ENCODE measurements at places on chromosomes 11 and 22. TPM values are rescaled to one million over a fixed set of nuclear protein-coding genes. Genes with fewer than 3 reads are reported as not detected.

DNA sequence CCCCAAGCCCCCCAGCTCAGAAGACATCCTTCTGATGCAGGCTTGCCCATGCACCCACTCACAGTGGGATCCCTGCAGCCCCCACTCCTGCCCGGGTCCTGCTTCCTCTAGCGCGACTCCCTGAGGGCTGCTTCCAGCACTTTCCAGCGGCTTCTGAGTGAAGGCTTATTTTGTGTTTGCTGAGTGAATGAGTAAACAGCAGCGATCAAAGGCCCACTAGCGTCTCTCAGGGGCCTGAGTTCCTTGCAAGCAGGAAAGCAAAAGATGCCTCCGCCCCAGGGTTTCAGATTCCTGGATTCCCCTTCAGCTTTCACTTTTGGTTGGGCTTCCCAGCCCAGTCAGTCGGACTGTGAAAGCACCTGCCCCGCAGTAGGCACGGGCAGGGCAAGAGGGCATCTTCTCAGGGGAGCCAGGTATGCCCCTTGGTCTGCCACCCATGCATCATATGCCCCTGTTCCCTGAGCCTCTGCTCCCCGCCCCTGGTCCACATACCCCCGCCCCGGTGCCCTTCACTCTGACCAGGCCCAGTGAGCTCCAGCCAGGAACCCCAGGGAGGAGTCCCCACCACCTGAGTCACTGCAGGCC is 9.2 kb downstream of the FADD start:
- H3K27ac ChIP-seq, result no peak overlapping the region
- DNase-seq, result peak; percentile 21
- H3K27me3 ChIP-seq, result no peaks in the 10 kb centered on the region
- peak overlapping the region; percentile 63 for H3K4me3 ChIP-seq
- H3K4me1 ChIP-seq, result peaks cover 14% of the 10 kb centered on the region

DNA sequence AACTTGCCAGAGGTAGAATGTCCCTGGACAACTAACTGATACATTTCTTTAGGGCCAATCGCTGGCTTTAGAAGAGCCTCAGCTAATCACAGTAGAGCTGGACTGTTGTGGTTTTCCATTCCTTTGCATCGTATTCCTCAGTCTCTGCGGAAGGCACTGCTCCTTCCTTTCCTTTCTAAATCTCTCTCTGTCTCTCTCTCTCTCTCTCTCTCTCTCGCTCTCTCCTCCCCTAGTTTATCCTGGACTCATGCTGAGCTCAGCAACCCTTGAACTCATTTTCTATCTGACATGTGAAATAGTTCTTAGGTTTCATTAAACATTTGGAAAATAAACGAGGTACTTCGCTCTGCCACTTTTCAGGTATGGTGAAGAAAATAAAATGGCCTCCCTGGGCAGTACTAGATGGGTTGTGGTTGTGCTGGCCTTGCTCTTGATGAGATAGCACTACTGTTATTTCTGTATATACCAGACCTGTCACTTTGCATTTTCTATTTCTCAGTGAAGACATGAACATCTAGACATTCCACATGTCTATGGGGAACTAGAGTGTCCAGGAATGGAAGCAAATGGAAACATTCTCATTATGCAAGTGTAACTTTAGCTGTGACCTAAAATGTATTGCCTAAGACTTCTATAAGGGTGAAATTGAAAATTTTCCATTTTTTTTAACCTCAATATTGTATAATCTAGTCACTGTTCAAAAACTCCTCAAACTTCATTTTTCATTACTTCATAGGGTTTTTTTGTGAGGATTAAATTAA is 12.0 kb upstream of the SESN3 start:
- H3K27ac ChIP-seq, result no peak overlapping the region
- H3K36me3 ChIP-seq, result no peaks in the 10 kb centered on the region
- no peaks in the 10 kb centered on the region for H3K4me1 ChIP-seq
- DNase-seq, result no peak
- H3K4me3 ChIP-seq, result no peak overlapping the region

- no peaks in the 10 kb centered on the region for H3K4me1 ChIP-seq
- H3K36me3 ChIP-seq, result no peaks in the 10 kb centered on the region
- H3K4me3 ChIP-seq, result no peak overlapping the region
- no peak overlapping the region for H3K27ac ChIP-seq
- no peak for DNase-seq
- H3K27me3 ChIP-seq, result peaks cover 1% of the 10 kb centered on the region
Observed at GRCh38 chr11:134480136-134480712, 68.2 kb upstream of the B3GAT1 start.

- no peak overlapping the region for H3K27ac ChIP-seq
- no peaks in the 10 kb centered on the region for H3K4me1 ChIP-seq
- no peak overlapping the region for H3K4me3 ChIP-seq
- H3K36me3 ChIP-seq, result no peaks in the 10 kb centered on the region
- H3K27me3 ChIP-seq, result no peaks in the 10 kb centered on the region
Observed at GRCh38 chr11:132590554-132590953, 941.7 kb downstream of the OPCML start.

GRCh38 chr11:120929664-120930154 is 94.2 kb upstream of the TBCEL start:
- no peak overlapping the region for H3K27ac ChIP-seq
- no peaks in the 10 kb centered on the region for H3K4me1 ChIP-seq
- no peaks in the 10 kb centered on the region for H3K36me3 ChIP-seq
- H3K4me3 ChIP-seq, result no peak overlapping the region

DNA sequence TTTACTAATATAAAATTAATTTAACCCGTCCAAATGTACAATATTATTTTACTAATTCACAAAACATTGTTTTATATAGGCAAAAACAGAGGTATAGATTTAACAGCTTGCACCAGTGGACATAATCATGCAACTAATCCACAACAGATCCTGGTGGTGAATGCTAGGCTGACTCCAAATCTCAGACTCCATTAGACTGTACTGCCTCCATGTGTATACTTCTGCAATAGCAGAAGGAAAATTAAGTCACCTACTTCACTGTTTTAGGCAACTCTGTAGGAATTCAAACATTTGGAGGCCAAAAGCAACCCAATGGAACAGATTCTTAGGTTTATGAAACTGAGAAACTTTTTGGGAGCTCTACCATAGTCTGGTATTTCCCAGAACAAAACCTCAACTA is 30.0 kb upstream of the RAB39A start:
- no peak overlapping the region for H3K27ac ChIP-seq
- H3K4me3 ChIP-seq, result no peak overlapping the region
- no peaks in the 10 kb centered on the region for H3K4me1 ChIP-seq
- H3K36me3 ChIP-seq, result no peaks in the 10 kb centered on the region
- DNase-seq, result peak; percentile 20
- no peaks in the 10 kb centered on the region for H3K27me3 ChIP-seq

DNA sequence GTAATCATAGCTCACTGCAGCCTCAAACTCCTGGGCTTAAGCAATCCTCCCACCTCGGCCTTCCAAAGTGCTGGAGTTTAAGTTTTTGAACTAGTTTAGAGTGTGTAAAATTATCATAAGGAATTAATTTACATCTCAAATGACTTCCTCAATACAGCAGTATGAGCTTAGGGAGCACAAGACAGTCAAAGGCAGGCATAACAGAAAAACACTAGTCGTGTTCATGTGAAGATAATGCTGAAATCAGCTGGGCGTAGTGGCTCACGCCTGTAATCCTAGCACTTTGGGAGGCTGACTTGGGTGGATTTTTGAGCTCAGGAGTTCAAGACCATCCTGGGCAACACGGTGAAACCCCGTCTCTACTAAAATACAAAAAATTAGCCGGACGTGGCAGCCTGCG is 25.8 kb downstream of the YDJC start:
- H3K36me3 ChIP-seq, result peaks cover 9% of the 10 kb centered on the region
- no peak for DNase-seq
- H3K27me3 ChIP-seq, result no peaks in the 10 kb centered on the region
- H3K4me1 ChIP-seq, result no peaks in the 10 kb centered on the region

- H3K36me3 ChIP-seq, result peaks cover 2% of the 10 kb centered on the region
- 0 out of 2 replicates have a peak, but pooled peaks cover 6% of the 10 kb centered on the region for H3K4me1 ChIP-seq
- H3K4me3 ChIP-seq, result no peak overlapping the region
- no peak overlapping the region for H3K27ac ChIP-seq
Observed at GRCh38 chr11:12508151-12508751, 130.9 kb downstream of the PARVA start.

- peaks cover 6% of the 10 kb centered on the region for H3K27me3 ChIP-seq
- no peak overlapping the region for H3K27ac ChIP-seq
- no peak for DNase-seq
- no peaks in the 10 kb centered on the region for H3K4me1 ChIP-seq
Observed at GRCh38 chr11:1443737-1444136, 42.8 kb downstream of the MOB2 start.

- no peak for DNase-seq
- peaks cover 8% of the 10 kb centered on the region for H3K4me1 ChIP-seq
- H3K36me3 ChIP-seq, result no peaks in the 10 kb centered on the region
- H3K27ac ChIP-seq, result no peak overlapping the region
Observed at GRCh38 chr11:72642043-72642883, 32.0 kb downstream of the PDE2A start.

GRCh38 chr11:26365284-26365683 is 33.4 kb downstream of the ANO3 start:
- H3K27ac ChIP-seq, result no peak overlapping the region
- no peak overlapping the region for H3K4me3 ChIP-seq
- DNase-seq, result no peak
- H3K27me3 ChIP-seq, result no peaks in the 10 kb centered on the region
- H3K4me1 ChIP-seq, result no peaks in the 10 kb centered on the region

- DNase-seq, result no peak
- no peak overlapping the region for H3K27ac ChIP-seq
- H3K36me3 ChIP-seq, result peaks cover 4% of the 10 kb centered on the region
- H3K4me1 ChIP-seq, result peaks cover 14% of the 10 kb centered on the region
Observed at GRCh38 chr22:46242076-46242475, 8.0 kb downstream of the CDPF1 start.

DNA sequence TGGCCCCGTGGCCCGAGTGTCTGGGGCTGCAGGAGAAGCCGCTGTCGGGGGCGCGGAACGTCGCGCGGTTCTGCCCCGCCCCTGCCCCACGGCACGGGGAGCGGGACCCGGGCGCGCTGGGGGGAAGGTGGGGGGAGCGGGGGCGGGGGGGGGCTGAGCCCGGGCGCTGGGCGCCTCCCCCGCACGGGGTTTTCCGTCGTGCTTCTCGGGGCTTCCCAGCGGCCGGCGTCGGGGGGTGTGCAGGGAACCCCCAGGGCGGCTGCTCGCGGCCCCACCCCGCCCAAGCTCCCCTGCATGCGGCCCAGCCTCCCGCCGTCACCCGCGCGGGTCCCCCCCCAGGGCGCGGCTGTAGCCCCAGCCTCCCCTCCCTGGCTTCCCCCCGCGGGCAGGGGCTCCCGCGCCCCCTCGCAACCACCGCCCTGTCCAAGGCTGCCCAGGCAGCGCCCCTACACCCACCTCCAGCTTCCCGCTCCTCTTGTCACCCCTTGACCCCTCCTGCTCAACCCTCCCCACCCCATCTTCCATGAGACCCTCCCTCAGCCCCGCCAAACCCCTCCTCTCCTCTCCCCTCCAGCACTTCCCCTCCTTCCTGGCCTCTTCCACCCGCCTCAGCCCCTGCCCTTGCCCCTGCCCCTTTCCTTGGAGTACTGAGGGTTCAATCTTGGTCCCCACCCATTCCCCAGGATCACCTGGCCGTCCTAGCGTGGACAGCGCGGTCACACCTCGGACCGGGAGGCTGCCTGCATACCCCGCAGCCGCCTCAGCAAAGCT is 1.7 kb downstream of the IL17REL start:
- H3K27me3 ChIP-seq, result peaks cover 19% of the 10 kb centered on the region
- no peak overlapping the region for H3K27ac ChIP-seq
- no peak for DNase-seq
- peaks cover 12% of the 10 kb centered on the region for H3K4me1 ChIP-seq
- H3K4me3 ChIP-seq, result no peak overlapping the region
- H3K36me3 ChIP-seq, result no peaks in the 10 kb centered on the region

- peaks cover 3% of the 10 kb centered on the region for H3K27me3 ChIP-seq
- H3K27ac ChIP-seq, result no peak overlapping the region
- no peaks in the 10 kb centered on the region for H3K36me3 ChIP-seq
- H3K4me3 ChIP-seq, result no peak overlapping the region
- H3K4me1 ChIP-seq, result no peaks in the 10 kb centered on the region
Observed at GRCh38 chr11:128658502-128658901, 35.4 kb upstream of the FLI1 start.

GRCh38 chr11:78397398-78397797 is 20.2 kb downstream of the GAB2 start:
- no peak overlapping the region for H3K27ac ChIP-seq
- H3K4me1 ChIP-seq, result peaks cover 23% of the 10 kb centered on the region
- no peak for DNase-seq

GRCh38 chr11:128324051-128324481 is 263.3 kb downstream of the ETS1 start:
- H3K27ac ChIP-seq, result no peak overlapping the region
- H3K4me3 ChIP-seq, result no peak overlapping the region
- peaks cover 1% of the 10 kb centered on the region for H3K27me3 ChIP-seq
- DNase-seq, result no peak
- H3K4me1 ChIP-seq, result no peaks in the 10 kb centered on the region
- H3K36me3 ChIP-seq, result no peaks in the 10 kb centered on the region

DNA sequence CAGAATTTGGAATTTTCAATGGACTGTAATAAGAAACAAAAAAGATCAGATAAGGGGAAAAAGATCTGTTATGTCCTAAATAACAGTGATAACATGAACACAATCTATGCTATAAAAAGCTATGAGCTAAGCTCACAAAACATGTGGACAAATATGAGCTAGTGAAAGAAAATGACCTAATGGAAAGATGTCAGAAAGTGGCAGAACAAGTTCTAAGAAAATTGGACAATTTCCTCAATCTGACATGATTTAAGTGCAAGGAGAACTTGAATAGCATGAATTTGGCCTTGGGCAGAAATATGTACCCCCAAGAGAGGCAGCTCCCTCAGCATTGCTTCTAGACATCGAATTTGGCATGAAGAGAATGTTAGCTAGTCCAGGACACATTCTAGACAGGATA is 212.0 kb upstream of the PGR start:
- no peaks in the 10 kb centered on the region for H3K36me3 ChIP-seq
- no peaks in the 10 kb centered on the region for H3K27me3 ChIP-seq
- H3K27ac ChIP-seq, result no peak overlapping the region
- DNase-seq, result no peak
- H3K4me1 ChIP-seq, result no peaks in the 10 kb centered on the region
- no peak overlapping the region for H3K4me3 ChIP-seq

DNA sequence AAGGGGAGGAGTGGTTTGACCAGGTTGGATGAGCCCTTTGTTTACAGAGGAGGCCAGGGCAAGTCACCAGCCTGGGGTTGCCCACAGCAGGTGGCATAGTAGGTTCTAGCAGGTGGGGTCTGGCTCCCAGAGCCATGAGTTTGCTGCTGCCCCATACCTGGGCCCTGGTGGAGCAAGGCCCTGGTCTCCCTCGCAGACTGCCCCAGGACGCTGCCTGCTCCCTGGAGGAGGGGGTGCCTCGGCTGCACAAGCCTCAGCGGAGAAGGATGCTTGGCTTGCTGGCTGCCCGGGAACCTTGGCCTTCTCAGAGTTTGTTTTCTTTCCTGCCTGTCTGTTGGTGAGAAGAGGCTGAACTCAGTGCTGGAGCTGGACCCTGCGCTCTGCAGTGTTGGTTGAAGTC is 54.9 kb downstream of the LRP5 start:
- H3K27ac ChIP-seq, result no peak overlapping the region
- H3K4me1 ChIP-seq, result peaks cover 9% of the 10 kb centered on the region
- peaks cover 61% of the 10 kb centered on the region for H3K36me3 ChIP-seq
- no peaks in the 10 kb centered on the region for H3K27me3 ChIP-seq
- DNase-seq, result no peak

- H3K4me1 ChIP-seq, result no peaks in the 10 kb centered on the region
- H3K27ac ChIP-seq, result no peak overlapping the region
- no peak for DNase-seq
- no peaks in the 10 kb centered on the region for H3K36me3 ChIP-seq
- no peaks in the 10 kb centered on the region for H3K27me3 ChIP-seq
Observed at GRCh38 chr11:33507356-33507755, 193.3 kb downstream of the C11orf91 start.

HTR3A gene
- total RNA-seq, result not detected

CDPF1 gene
- 6.0 TPM for total RNA-seq

ZNF280B gene
- 3.7 TPM for total RNA-seq

PRR33 gene
- total RNA-seq, result not detected

FGF19 gene
- total RNA-seq, result not detected

TYR gene
- not detected for total RNA-seq

VWCE gene
- total RNA-seq, result 27.6 TPM
